ENCODE measurements at places on chromosomes 2 and 18. TPM values are rescaled to one million over a fixed set of nuclear protein-coding genes. Genes with fewer than 3 reads are reported as not detected.
A peak's percentile ranks its signal among the peaks of the same experiment; 100 is the strongest.

GRCh38 chr2:151197184-151198108 is 64.2 kb downstream of the RBM43 start:
- DNase-seq = no peak

The HAUS1 gene
- 22.9 TPM for total RNA-seq

DNA sequence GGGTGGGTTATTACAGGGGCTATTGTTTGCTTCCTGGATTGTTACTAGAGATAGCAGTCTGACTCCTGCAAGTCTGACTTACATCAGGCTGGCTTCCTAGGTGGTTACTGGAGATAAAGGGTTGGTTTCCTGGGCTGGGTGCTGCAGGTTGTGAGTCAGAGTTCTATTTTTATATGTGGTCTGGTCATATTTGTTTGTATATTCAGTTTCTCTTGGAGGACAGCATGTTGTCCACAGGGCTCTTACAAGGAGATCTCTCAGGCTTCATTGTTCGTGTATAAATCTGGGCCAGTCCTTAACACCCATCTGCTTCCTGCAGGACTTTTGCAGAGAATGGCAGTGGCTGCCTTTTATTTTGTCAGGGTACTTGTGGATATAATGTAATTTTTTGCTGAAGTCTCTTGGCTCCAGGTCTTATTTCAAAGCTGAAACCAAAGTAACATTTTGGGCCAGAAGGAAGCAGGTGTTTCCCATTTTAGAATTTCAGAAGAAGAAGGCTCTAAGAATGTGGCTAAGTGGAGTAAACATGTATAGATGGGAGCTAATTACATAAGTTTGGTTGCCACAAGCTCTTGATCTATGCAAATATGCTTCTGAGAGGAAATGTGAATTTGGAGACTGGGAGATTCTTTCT is 65.9 kb upstream of the SLC16A14 start:
- DNase-seq = peak; percentile 33

The GRB14 gene
- total RNA-seq = 1.5 TPM

DNA sequence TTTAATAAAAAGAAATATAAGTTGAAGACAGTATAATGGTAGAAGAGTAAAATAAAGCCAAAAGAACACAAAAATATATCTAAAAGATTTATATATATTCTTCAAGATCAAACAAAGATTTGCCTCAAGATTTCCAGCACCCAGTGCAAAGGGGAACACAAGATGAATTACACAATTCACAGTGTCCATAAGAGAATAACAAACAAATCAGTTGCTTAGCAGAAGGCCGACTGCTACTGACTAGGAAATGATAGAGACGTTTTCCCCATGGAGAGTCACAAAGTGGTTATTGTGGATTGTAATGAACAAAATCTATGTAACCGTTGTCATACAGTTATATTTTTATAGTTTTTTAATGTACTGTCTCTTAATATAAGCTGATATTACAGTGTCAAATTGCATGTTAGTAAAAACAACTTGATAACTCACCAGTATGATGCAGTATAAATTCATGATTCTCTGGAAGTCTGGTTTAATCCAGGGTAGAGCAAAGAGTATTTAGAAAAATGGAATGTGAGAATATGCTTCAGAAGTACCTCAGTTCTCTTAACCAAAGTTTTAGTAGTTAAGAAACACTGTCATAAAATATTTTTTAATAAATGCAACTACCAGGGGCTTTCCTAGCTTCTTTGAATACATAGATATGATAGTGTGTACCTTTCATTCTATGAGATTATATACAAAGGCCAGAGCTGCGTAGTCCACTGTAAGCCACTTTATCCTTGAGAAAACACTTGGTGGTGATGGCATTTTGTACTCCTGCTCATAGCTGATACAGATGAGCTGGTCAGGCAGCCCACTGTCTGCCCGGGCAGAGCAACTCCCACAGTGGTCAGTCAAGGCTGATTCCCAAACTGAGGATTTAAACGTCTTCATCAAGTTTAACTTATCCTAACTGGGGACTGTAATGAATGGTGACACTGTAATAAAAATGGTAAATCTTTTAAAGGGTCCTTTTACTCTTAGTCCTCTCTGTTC is 180.5 kb upstream of the DTNA start:
- DNase-seq = no peak

- no peak for DNase-seq
These were observed 2.0 kb upstream of the GNLY start for GRCh38 chr2:85692039-85692645.

The RPRM gene
- total RNA-seq = 0.10 TPM

- peak; percentile 88 for DNase-seq
These were observed 209.9 kb downstream of the TFCP2L1 start for GRCh38 chr2:121075006-121075551.

DNA sequence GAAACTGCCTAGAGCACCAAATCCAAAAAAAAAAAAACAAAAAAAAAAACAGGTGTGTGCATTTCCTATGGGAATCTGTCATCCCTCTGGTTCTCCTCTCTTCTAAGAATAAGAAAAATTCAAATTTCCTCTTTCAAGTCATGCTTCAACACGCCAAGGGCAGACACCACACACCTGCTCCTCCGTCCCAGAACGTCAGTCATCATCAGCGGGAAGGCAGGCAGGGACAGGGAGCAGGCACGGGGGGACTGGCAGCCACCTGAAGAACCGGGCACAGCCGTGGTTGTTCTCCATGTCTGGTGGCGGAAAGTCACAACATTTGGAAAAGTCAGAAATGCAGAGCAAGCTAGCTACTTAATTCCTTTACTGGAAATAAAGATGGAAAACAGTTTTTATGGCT is 214.8 kb downstream of the IKZF2 start:
- DNase-seq = no peak

The ABCB11 gene
- not detected for total RNA-seq

DNA sequence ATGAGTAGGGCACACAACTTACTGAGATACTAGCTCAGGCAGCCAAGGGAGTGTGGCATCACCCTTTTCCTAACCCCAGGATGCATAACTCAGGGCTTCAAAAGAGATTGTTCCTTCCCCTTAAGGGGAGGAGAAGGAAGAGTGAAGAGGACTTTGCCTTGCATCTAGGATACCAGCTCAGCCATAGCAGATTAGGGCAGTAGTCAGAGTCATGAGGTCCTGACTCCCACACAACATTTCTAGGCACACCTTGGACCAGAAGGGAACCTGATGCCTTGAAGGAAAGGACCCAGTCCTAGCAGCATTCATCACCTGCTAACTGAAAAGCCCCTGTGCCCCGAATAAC is 1433.2 kb upstream of the TMEFF2 start:
- no peak for DNase-seq

The LIMS3 gene
- total RNA-seq = 4.6 TPM

- DNase-seq = no peak
These were observed 120.6 kb downstream of the ZNF407 start for GRCh38 chr18:74718312-74718711.

DNA sequence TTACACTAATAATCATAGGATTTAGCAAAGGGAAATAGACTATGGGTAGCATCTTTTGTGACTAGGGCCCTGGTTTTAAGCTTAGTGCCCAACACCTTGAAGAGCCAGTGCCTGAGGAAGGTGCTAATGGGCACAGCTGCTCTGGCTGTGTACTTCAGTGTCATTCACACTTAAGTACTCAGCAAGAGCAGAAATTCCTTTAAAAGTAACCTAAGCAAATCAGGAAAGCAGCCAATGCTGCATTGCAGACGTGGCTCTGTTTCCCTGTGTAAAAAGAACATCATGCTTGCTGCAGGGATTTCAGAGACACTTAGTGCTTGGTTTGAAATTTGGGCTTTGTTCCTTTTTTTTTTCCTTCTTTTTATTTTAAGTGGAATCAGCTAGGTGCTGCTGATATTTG is 505.4 kb downstream of the SUCLG1 start:
- no peak for DNase-seq

- DNase-seq = no peak
These were observed 187.7 kb downstream of the FAM210A start for GRCh38 chr18:13538630-13539029.

- no peak for DNase-seq
These were observed 35.5 kb downstream of the QPCT start for GRCh38 chr2:37379881-37380296.

DNA sequence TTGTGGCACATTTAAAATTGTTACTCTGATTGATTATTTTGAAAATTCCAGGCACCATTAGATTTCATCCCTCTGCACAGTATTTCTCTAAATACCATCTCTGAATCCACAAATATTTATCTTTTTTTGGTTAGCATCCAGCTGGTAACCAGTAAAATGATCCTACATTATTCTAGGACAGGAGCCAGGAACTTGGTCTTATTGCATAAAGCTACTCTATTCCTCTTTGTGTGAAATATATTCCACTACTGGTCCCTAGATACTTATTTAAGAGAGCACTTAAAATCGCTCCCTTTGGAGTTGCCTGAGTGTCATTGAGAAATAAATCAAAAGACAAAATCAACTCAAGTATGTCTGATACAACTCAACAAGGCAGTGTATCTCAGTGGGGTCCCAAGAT is 7.4 kb upstream of the MBOAT2 start:
- DNase-seq = no peak

DNA sequence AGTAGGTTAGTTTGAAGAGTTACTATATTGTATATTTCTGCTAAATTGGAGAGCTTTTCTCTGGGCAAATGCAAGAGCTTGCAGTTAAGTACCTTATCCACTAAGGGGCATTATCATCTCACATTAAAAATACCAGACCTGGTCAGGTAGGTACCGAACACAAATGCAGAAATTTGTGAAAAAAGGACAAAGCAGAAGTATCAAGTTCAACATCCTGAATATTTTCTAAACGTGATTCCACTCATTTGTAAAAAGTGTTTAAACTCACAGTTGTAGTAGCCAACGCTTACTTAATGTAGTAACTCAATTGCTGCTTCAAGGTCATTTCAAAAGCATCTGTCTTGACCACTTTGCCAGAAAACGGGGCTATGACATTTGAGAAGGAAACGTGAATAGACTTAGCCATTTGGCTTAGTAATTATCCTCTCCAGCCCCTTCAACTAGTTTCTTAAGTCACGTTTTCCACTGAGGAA is 52.1 kb downstream of the CYRIA start:
- no peak for DNase-seq

DNA sequence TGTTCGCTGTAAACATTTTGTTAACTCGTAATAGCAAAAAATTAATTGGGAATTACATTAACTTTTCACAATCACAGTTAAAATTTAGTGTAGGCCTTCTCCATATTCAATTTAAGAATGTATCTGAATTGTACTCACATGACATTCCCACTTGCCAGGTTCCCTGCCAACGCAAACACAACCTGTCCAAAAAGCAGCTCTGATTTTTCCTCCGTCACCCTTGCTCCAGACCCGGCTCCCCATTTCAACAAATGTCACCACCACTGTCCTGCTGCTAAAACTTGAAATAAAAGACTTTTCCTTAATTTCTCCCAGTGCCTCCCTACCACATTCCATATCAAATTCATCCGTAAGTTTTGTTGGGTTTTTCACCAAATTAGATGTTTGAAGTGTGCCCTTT is 120.3 kb downstream of the PIEZO2 start:
- DNase-seq = no peak

The SCN3A gene
- 0.35 TPM for total RNA-seq

DNA sequence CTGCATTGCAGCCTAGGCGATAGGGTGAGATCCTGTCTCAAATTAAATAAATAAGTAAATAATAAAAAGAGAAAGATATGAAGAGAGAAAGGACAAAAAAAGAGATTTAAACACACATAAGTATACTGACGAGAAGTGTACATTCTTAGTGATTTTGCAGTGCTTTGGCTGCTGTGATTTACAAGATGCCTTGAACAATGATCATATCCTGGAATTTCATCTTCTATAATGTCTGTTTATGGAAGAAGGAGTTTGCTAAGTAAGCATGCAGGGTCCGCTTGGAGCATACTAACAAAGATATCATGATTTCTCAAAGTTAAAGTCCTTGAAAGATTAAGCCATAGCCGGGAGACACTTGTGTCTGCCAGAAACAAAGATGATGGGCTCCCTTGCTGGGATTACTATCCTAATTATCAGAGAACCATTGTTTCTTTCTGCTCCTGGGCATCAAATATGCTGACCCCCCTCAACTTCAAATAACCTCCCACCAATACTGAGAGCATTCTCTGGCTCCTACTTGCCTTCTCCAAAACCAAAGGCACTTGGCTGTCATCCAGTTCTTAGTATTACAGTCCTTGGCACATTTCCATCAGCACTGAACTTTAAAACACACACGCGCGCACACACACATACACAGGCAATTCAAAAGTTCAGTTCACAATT is 47.5 kb upstream of the STAM2 start:
- no peak for DNase-seq

DNA sequence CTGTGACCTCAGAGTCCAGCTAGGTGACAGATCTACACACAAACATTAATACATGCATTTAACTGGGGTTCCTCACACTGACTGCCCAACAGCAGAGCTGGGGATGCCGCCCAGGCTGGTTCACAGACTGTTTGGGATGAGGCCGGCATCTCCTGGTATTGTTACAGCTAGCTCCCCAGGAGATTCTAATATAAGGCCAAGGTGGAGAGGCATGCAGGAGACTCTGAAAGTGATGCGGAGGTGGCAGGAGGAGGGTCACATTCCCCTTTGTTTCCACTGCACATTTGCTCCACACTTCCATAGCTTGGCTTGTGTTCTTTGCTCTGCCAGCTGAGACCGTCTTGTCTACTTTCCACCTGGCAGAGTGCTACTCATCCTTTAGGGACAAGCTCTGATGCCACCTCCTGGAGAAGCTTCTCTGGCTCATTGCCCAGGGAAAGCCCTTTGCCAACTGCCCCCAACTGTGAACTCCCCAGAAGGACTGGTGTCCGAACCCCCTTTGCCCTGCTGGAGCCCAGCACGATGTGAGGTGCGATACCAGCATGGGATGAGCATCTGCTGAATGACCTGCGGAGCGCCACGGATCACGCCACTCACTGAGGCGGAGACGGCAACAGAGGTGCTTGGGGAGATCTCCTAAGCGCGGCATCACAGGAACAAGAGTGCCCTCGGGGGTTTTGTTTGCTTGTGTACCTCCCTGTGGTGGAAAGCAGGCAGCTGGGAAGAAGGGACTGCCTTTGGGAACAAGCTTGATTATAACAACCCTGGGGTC is 88.8 kb downstream of the UXS1 start:
- no peak for DNase-seq

The OR6B2 gene
- not detected for total RNA-seq

DNA sequence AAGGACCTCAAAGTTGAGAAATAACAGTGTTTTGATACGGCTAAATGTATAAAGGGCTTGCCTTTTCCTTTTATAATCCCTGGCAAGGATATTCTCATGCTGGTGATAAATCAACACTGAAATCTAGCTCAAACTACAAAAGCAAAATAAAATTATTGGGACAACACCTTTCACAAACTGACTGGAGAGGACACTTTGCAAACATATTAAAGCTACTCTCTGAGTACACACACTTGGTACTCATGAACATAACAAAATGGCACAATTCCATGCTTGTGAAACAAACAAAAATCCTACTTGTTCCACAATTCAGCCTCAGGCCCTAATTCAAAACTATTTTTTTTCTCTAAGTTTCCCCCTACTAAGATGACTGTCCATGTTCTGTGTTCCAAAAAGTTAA is 305.8 kb downstream of the ETAA1 start:
- DNase-seq = no peak
